ENCODE measurements at places on chromosomes 12 and 14.

GRCh38 chr12:97118796-97119375, 211.8 kb downstream of the NEDD1 start:
- DNase-seq = no peak

DNA sequence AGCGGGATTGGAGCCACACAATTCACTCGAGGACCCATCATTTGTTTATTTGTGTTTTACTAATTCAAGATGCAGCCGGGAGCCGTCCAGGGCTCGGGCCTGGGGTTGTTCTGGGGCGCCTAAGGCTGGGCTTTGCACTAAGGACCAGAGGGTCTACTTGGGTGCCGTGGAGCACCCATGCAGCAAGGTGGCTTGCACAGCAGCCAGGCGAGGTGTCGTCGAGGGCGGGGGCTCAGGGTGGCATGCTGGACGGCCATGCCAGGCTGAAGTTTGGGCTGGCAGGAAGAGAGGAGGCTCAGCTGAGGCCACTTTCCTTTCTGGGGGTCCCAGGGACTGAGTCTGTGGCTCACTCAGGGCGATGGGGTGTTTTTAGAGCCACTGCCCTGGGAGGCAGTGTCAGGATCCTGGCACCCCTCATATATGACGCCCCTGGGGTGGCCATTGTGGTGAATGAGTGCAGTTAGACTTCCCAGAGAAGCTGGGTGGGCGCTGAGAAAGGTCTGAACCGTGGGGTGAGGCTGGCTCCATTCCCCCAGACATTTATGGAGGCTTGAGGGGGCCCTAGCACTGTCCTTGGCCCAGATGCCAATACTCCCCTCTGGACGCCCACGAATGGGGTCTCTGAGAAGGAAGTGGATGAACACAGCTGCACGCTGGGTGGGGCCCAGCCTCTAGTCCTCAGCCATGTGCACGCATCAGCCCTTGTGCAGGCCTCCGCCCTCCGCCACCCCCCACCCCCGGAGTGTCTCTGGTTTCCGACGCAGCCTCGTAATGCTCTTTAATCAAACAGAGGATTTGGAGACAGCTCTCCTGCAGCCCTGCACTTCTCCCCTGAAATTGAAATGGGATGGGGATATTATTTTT, 11.3 kb downstream of the MEG3 start:
- no peak for DNase-seq

DNA sequence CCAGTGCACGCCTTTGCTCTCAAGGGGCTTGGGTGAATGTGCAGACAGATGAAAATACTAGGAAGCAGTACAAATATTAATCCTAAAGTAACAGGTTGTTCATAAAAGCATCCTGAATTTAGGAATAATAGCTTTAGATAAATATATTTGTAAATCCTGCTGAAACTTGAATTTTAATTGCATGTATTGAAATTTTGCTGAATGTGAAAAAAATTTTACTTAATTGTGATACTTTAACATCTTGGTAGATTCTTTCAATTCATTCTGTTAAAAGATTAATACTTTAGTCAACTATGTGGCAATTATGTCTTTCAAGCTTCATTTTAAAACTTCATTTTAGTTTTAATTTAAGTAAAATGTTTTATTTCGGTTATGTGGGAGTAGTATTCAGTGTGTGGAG, 5.5 kb downstream of the SLC38A6 start:
- no peak for DNase-seq

DNA sequence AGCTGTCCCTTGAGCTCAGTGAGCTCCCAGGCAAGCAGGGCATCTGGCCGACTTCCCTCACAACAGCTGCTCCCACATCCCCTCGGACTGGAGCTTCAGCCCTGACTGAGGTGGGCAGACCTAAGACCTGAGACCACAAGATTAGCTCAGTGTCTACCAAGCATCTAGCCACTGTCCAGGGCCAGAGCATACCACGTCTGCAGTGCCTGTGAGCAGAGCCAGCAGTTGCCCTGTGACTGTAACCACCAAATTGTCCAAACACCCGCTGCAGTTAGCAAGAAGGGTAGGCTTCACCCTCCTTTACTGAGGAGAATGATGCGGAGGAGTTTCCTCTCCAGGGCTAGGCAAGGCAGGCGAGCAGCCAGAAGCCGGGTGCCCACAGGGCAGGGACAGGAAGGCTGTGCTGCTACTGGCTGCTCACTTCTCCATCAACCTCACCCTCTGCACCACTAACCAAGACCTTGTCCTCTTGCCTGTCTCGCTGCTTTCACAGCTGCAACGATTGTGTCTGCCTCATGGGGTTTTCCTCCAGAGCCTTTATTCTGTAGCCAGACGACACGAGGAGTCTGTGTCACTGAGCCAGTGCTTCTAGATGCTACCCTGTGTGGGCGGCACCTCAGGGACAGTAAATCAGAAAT, 53.9 kb downstream of the ANAPC7 start:
- peak; percentile 33 for DNase-seq

DNA sequence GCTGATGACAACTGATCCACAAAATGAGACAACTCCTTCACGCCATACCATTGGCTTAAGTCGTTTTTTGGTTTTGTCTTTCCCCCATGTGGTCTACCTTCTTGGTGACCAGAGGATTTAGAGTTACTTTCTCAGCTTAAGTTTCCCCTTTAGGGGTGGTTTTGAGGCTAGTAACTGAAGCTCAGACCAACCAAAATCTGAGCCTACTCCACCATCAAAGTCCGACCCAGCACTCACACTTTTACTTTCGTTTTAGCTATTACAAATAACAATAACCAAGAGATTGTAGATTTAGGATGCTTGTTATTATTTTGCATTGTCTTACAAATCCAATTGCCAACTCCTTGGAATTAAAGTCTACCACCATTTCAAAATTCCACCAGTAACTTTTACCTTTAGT, 130.6 kb upstream of the MDM1 start:
- DNase-seq = peak; percentile 44
